Substantia nigra (tissue), 51 donors: ENCODE measurements at places on chromosomes 5 and 9.

DNA sequence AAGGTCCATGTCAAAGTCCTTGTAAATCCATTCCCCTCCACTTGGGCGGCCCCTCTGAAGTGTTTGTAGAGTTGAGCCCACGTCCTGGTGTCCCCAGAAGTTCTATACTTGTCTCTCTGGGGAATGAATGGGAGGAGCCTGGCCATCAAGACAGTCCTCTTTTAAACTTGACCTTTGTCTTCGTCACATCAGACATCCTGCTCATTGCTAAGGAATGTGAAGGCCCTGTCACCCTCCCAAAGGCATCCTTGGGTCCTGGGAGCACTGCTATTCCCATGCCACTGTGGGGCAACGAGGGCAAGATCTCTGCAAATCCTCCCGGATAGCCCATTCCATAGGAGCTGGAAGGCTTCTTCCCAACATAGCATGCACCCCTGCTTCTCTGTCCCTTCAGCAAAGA, 235.5 kb downstream of the SLIT3 start:
- no peak for DNase-seq

DNA sequence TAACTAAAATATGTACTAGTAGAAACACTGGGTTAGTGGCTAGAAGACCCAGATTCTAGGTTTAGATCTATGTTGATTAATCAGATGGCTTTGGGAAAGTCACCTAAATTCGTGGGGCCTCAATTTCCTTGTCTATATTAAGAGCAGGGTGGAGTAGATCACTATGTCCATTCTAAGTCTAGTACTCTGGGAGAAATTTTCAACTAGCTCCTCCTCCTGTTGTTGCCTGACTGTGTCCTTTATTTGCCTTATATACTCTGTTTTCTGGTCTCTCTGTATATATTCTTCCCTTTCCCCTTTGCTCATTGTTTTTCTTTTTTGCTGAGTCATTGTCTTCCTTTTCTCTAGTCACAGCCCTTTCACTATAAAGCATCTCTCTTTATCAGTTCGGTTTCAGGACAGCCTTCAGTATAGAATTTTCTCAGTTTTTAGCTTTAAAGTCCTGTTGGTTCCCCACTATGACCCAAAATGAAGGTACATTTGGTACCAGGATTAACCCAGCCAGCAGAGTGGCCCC, 44.5 kb upstream of the CDH6 start:
- no peak for DNase-seq

GRCh38 chr5:95761771-95762651, 30.9 kb downstream of the RHOBTB3 start:
- DNase-seq, result no peak

- no peak for DNase-seq
These were observed 185.8 kb downstream of the CARTPT start for GRCh38 chr5:71904852-71905251.

DNA sequence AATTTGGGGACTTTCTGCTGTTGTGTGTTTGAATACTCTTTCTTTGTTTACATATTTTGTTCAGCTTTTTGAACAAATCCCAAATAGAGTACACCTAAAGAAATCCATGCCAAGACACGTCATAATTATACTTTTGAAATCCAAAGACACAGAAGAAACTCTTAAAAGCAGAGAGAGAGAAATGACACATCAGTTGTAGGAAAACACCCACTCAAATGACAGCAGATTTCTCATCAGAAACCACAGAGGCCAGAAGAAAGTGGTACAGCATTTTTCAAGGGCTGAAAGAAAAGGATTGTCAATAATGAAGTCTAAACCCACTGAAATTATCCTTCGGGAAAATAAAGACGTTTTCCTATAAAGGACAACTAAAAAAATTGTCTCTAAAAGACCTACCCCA, 378.6 kb downstream of the GADD45G start:
- DNase-seq, result no peak

- no peak for DNase-seq
These were observed 66.3 kb upstream of the COL5A1 start for GRCh38 chr9:134575103-134575900.

- no peak for DNase-seq
These were observed 106.2 kb downstream of the ADAMTS12 start for GRCh38 chr5:33785571-33785970.

DNA sequence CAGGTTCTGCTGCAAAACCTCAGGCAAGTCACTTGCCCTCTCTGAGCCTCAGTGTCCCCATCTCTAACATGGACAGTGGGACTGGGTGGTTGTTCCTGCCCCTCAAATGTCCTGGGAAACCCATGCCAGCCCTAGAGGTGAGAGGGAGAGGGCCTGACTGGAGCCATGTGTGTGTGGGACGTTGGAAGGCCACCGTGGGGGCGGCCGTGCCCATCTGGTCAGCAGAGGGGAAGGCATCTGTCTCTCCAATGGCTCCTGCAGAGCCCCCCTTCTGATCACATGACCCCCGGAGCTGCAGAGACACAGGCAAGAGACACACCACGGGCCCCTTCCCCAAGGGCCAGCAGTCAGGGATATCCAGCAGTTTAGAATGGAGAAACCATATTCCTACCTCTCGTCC, 1.7 kb downstream of the DNM1 start:
- DNase-seq, result no peak

GRCh38 chr5:41878643-41879478, 8.6 kb upstream of the OXCT1 start:
- DNase-seq, result no peak

- DNase-seq, result no peak
These were observed 2.0 kb upstream of the PFN3 start for GRCh38 chr5:177402271-177403043.
